Epithelial cell of esophagus (primary cell): ENCODE measurements at places on chromosomes 7 and 10.

DNA sequence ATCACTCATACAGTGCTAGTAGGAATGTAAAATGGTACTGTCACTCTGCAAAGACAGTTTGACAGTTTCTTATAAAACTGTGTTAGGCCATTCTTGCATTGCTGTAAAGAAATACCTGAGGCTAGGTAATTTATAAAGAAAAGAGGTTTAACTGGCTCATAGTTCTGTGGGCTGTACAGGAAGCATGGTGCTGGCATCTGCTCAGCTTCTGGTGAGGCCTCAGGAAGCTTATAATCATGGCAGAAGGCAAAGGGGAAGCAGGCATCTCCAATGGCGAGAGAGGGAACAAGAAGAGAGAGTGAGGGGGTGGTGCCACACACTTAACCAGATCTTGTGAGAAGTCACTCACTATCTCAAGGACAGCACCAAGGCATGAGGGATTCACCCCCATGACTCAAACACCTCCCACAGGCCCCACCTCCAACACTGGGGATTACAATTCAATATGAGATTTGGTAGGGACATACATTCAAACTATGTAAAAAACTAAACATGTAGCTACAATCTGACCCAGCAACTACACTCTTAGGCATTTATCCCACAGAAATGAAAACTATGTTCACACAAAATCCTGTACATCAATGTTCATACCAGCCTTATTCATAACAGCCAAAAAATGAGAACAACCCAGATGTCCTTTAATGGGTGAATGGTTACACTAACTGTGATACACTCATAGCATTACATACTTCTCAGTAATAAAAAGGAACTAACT, 5.0 kb downstream of the ALDH18A1 start:
- DNase-seq: no peak

- no peak for DNase-seq
These were observed 77.6 kb downstream of the NRBF2 start for GRCh38 chr10:63210611-63211196.

DNA sequence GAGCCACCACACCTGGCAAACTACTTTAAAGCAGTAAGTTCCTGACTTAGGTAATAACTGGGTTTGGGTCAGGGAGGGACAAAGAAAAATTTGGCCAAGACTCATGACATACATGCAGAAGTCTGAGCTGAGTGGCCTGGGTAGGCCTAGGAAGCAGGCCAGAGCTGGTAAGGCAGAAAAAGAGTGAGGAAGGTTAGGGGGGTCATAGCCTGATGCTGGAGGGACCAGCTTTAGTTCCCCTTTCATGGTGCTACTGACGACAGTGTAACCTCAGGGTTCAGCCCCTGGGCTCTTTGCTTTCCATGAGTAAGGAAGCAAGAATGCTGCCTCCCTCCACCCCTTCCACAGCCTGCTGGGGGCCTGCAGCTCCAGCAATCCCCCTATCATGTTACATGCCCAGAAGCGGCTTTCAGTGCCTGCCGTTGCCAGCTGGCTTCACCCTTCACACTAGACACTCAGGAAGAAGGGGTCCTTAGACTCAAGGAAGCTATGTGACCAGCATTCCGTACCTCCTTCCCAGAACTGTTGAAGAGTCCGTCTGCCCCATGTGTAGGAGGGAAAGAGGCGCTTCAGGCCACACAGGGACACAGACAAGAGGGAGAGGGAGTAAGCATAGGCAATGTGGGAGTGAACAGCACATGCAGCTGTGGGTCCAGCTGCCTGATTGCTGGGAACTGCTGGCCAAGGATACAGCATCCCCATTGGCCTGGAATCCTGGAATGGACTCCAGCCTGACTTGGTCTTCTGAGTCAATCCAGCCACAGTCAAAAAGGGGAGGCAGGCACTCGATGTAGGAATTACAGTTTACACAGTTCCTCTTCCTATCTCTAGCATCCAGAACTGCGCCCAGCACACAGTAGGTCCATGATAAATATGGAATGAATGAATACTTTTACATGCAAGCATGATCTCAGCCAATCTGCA, 4.1 kb upstream of the PLAU start:
- peak; percentile 86 for DNase-seq

DNA sequence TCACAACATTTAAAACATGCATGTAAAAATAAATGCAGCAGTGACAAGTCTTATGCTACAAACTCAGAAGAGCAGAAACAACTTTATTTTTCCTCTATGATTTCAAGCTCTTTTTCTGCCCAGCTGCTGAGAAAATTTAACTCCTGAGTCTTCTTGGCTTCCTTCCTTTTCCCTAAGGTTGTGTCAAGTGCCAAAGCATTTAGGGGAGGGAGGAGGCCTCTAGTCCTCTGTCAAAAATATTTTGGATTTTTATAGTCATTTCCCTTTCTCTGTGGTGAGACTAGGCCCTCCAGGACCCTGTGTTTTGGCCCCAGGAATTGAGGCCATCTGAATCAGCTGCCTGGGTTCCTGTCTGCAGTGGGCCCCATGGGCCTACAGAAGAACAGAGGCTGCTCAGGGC, 11.0 kb upstream of the PILRB start:
- no peak for DNase-seq

- no peak for DNase-seq
These were observed 19.4 kb upstream of the TMEM72 start for GRCh38 chr10:44891721-44892120.

DNA sequence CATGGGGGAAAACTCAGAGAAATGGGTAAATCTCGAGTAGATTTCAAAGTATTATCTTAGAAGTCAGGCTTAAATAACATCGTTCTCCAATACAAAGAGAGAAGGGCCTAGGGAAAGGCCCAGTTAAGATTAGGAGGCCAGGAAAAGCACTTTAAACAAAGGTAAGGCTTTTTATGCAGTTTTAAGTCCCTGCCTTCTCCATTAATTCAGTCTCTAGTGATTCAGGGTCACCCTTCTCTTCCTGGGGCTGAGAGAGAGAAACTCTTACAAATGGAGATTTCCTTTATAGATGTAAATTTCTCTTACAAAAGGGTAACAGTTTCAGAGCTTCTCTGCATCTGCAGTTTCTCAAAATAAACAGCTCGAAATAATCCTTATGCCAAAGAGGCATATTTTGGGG, 179.3 kb downstream of the HECW1 start:
- no peak for DNase-seq

- no peak for DNase-seq
These were observed 175.3 kb upstream of the RHEB start for GRCh38 chr7:151694828-151695580.

DNA sequence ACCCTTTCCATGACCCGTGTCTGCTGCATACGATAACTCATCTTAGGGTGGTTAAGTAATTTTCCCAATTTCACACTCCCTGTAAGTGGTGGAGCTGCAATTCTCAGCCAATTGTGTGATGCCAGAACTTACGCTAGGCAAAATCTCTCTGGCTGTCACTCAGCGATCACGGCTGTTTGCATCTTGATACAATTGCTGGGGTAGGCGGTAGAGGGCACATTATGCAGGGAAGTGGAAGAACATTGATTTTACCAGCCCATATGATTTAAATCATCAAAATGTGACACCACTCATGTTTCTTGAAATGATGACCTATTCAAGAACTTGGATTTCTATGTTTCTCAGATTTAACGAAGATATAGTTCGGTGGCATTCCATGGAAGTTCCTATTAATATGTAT, 108.7 kb upstream of the ADARB2 start:
- DNase-seq: no peak

- peak; percentile 5 for DNase-seq
These were observed 338.0 kb upstream of the MKI67 start for GRCh38 chr10:128463991-128464760.

GRCh38 chr7:81618396-81619014, 151.3 kb downstream of the HGF start:
- peak; percentile 92 for DNase-seq

DNA sequence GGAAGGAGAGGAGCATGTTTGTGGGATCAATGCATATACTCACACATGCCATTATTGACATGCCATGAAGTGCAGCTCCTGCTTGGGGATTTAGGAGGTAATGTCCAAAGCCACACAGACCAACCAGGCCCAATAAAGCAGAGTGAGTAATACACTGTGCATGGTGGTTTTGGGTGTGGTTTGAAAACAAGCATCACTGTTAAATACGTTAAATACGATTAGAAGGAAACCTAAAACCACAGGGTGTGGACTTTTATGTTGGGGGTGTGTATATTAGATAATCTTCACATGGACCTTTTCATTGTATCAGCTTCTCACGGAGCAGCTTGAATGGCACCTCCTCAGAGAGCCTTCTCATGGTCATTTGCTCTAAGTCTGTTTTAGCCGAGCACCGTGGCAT, 10.4 kb upstream of the EIF3A start:
- peak; percentile 90 for DNase-seq

- DNase-seq: peak; percentile 63
These were observed 9.1 kb upstream of the PROSER2 start for GRCh38 chr10:11813855-11814567.
